ENCODE measurements at places on chromosomes 11 and 22.
A peak's percentile ranks its signal among the peaks of the same experiment; 100 is the strongest.

- no peak for DNase-seq
Measured at GRCh38 chr11:60763692-60764369, 7.2 kb downstream of the MS4A15 start.

- DNase-seq, result no peak
Measured at GRCh38 chr11:120834686-120835210, 189.2 kb upstream of the TBCEL start.

DNA sequence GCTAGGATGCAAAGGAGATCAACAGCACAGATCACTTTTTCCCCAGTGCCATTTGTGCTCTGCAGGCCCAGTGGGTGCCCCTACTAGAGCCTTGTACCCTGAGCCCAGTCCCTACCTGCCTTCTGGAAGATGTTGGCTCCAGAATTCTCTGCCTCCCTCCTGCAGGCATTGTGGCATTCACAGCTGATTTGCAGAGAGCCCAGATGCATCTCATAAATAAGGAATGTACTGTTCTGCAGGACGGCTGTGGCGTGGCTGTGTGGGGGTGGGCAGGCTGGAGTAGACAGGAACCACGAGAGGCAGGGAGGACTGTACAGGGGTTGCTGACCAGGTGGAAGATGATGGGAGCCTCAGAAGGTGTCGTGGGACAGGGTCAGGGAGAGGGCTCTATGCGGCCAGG is 11.2 kb upstream of the MIAT start:
- DNase-seq, result no peak

DNA sequence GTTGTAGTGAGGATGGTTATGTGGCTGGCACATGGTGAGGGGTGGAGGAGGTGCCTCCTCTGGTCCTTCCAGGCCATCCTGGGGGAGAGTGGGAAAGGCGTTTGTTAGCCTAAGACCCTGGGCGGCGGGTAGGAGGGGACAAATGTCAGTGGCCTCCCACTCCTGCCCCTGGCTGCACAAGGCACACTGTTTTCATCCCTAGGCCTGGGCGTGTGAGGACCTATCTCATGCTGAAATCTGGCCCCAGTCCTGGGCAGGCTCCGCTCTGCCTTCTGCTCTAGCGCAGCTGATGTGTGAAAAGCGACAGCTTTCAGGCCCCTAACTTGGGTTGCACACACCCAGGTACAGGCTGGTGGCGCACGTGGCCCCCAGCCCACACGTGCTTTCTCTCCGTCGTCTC is 32.1 kb downstream of the DAGLA start:
- no peak for DNase-seq

DNA sequence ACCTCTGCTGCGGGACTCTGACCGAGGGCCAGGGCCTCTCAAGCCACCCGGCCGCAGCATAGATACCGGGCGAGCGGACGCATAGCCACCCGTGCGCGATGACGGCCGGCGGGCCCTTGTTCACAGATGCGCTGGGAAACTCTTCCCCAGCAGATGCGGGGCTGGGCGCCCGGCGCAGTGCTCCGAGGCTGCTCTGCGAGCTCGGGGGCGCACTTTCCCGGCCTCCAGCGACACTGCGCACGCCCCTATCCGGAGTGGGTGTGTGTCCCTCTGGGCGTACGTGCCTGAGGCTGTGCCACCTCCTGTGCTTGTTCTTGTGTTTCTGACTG is 104.7 kb upstream of the E2F8 start:
- no peak for DNase-seq

- no peak for DNase-seq
Measured at GRCh38 chr11:74138021-74138420, 32.8 kb downstream of the C2CD3 start.

DNA sequence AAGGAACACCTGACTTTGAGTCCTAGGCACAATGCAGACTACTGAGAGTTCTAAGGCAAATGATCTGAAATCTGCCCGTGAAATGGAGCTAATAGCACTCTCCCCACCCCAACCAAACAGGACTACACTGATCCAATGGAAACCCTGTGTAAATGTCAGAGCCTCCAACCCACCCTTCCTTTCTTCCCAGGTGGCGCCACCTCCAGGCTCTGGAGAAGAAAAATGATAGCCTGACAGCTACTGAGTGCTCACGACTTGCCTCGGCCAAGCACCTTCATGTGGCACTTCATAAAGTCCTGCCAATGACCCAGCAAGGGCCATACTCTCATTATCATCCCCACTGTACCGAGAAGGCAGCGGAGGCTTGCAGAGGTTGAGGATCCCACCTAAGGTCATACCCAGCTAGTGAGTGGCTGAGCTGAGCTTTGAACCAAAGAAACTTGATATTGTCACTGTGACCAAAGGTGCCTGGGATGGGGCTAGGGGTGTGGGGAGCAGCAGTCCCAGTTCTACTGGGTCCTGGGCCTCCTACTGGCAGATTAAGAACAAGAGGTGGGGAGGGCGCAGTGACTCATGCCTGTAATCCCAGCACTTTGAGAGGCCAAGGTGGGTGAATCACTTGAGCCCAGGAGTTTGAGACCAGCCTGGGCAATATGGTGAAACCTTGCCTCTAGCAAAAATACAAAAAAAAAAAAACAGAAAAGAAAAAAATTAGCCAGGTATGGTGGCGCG is 20.5 kb downstream of the TST start:
- DNase-seq, result no peak

DNA sequence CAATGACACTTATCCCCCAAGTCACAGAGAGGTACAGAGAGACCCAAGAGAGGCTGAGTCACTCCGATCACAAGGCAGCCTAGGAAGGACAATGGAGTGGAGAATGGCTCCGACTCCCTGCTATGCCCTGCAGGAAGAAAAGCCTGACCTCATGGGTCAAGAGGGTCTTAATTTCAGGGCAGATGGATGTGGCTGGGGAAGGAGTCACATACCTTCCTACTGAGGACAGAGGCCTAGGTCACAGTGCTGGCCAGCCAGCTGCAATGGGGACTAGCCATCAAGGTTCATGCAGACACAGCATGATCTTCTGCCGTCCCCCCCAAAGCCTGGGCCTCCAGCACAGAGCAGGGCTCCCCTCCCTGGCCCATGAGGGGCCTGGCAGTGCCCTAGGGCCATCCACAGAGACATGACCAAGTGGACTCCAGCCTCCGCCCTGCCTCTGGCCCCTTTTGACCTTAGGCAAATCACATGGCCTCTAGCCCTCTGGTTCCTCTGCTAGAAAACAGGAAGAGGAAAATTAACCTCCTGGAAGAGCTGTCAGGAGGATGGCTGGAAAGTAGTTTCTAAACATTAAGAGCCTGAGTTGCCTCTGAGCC is 1.8 kb downstream of the ARRB1 start:
- DNase-seq, result peak; percentile 80

DNA sequence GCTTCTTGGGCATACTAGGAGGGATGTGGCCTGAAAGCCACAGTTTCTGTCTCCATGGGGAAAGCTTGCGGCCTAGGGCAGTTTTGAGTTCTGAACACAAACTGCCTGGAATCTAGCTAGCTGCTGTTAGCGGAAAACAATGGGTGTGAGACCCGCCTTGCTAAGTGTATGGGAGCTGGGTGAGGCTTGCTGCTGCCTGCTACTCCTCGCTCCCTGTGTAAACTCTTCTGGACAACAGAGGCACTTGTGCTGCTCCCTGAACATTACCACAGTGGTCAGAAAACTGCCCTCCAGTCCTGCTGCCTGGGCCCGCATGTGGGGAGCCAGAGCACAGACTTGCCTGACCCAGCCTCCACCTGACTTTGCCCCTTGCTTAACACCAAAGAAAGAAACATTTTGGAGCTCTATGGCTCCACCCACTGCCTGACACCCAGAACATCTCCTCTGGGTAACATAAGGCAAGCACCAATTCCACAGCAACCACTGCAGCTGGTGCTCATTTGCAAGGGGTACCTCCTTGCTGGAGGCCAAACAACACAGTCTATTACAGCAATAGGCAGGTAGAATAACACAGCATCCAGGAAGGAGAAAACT is 766.3 kb upstream of the RAG2 start:
- DNase-seq, result no peak

GRCh38 chr22:50153056-50153755 is 17.3 kb upstream of the PANX2 start:
- no peak for DNase-seq

GRCh38 chr11:112596324-112596723 is 335.7 kb upstream of the PLET1 start:
- no peak for DNase-seq

DNA sequence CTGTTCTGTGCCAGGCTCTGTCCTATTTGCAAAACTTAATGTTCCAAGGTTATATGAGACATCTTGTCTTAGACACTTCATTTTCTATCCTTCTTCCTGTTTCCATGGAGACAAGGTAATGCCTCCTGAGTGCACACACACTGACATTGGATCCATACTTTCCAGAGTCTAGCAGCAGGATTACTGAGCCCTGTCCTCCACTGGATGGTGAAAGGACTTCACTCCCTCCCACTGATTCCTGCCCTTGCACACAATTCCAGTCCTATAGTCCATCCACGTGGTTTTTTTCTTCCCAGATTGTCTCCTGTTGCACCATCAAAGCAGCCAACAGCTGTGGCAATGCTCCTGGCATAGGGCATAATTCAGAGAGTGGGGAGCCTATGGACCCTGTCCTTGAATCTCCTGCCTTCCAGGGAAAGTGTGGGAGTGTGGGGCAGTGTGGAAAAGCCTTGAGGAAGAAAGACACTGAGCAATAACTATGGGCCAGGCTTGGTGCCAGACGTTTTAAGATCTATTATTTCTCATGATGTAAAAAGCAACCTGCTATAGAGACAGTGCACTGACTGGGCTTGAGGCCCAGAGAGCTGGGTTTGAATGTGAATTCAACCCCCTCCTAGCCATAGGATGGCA is 31.3 kb downstream of the SERPINH1 start:
- no peak for DNase-seq

- no peak for DNase-seq
Measured at GRCh38 chr11:65615950-65616574, 486 bp downstream of the PCNX3 start.

- no peak for DNase-seq
Measured at GRCh38 chr22:19590696-19591095, 66.5 kb upstream of the CLDN5 start.

DNA sequence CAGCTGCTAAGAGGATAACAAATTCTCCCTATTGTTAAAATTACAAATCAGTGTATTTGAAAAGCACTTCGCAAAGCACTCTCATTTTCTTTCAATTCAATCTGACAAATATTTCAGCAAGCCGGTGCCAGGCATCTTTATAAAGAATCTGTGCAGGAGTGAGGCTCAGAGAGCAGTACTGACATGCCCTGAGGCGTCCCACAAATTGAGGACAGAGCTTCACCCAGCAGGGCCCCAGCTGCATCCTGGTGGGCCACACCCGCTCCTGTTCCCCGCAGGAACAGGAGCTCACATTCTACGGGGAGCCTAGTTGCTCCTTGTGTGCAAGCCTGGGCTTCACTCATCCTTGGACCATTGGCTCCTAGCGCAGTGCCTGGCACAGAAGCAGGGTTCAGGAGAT is 60.9 kb upstream of the EIF3D start:
- no peak for DNase-seq

DNA sequence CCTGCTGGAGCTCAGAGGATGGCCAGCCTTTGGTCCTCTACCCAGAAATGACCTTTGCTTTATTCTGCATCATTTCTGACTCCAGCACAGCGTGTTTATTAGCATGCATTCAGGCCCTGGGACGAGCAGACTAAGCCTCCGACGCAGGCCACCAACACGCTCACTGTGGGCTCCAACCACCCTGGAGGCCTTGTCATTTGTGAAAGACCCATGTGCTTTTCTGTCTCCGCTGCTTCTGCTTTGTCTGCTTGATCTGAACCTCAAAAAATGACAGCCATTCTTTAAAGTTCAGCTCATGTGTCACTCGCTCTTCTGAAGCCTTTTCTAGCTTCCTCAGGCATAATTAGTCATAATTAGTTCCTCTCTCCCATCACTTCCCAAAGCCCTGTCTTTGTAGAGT is 109.1 kb upstream of the TIMP3 start:
- DNase-seq, result peak; percentile 45

GRCh38 chr11:33819278-33820035 is 45.1 kb upstream of the FBXO3 start:
- peak; percentile 18 for DNase-seq

DNA sequence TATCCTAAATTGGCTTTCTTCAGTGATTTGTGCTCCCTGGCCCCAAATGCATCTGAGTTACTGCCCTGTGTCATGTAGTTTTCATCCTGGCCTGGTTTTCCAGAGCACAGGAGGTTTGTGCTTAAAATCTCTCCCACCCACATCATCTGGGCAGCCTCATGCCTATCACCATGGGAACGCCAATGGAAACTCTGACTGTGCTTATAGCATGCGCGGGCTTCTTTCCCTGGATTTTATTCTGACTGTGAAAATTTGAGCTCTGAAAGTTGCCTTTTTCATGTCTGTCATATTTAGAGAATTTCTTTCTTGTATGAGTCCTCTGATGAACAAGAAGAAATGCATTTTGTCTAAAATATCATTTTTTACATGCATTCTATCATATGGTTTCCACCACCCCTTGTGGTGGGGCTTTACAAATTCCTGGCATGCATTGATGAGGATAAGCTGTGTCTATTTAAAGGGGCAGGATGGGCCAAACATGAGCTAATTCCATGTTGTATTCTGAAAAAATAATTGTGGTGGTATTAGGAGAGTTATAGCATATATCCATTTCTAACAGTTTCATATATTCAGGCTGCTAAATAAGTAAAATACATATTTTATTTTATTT is 55.1 kb downstream of the IRAG1 start:
- no peak for DNase-seq

DNA sequence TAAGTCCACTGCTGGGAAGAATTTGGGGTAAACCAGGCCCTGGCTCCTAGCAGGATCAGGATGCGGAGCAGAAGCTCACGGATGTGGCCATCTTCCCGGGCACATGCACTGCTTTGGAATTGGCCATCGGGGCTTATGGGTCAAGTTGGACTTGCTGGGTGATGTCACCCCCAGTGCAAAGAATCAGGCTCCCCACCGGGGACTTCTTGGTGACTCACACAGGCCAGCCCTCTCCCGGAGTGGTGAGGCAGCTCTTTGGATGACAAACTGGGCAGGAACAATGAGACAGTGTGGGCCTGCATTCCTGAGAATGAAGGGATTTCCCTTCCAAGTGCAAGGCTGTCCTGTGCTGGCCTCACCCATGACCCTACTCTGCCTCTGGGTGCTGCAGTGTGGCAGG is 128.8 kb upstream of the ANO1 start:
- DNase-seq, result peak; percentile 5

GRCh38 chr11:86849679-86850078 is 49.3 kb downstream of the PRSS23 start:
- DNase-seq, result no peak

GRCh38 chr11:19351426-19351825 is 110.7 kb upstream of the E2F8 start:
- no peak for DNase-seq
